Renal cortical epithelial cell (primary cell): ENCODE measurements at places on chromosomes 16 and 17.

DNA sequence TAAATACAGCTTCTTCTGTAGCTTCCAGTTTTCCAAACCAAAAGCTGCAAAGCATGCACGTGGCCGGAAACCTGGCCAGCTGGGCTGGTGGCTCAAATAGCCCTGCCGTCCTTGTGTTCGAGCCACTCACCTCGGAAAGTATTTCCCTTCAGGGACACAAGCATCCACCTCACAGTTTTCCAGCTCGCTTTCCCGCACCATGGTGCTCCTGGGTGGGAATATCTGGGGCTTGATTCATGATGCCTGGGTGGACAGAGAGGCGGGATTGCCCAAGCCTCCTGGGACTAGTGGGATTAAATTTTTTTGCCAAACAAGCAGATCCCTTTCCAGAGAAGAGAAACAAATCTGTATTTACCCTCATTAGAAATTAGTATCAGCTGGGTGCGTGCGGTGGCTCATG lies 7.1 kb upstream of the MVD start:
- no peak for DNase-seq

DNA sequence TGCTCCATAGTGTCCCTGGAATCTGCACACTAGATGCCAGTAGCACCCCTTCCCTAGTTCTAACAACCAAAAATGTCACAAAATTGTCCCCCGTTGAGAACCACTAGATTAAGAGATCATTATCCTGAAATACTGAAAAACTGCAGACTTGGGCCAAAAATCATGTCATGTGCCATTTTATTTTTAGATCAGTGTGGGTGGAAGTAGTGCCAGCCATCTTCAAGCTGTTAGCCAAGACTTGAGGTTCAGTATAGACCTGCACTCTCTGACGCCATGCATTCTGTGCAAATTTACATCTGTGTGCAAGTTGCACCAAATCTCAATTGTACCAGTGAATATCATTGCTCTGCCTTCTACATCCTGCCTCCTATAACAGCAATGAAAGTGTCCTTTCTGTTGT lies 31.5 kb upstream of the NOL11 start:
- DNase-seq, result no peak

- no peak for DNase-seq
Observed at GRCh38 chr17:48718227-48718760, 4.0 kb downstream of the PRAC1 start.

- peak; percentile 73 for DNase-seq
Observed at GRCh38 chr17:31321481-31321880, at the start of gene EVI2A. EVI2A (minus strand) TSS chr17:31321622; CDS start chr17:31319013, 2,609 bp downstream.

- peak; percentile 26 for DNase-seq
Observed at GRCh38 chr17:63826468-63827001, 696 bp upstream of the PSMC5 start.

GRCh38 chr16:73252446-73252845 lies 204.5 kb upstream of the ZFHX3 start:
- DNase-seq, result no peak

- no peak for DNase-seq
Observed at GRCh38 chr17:57158325-57158724, 73.3 kb downstream of the AKAP1 start.

- DNase-seq, result no peak
Observed at GRCh38 chr17:67203818-67204217, 41.2 kb downstream of the HELZ start.

GRCh38 chr17:16419074-16419928 lies 3.9 kb downstream of the TRPV2 start:
- DNase-seq, result peak; percentile 92

DNA sequence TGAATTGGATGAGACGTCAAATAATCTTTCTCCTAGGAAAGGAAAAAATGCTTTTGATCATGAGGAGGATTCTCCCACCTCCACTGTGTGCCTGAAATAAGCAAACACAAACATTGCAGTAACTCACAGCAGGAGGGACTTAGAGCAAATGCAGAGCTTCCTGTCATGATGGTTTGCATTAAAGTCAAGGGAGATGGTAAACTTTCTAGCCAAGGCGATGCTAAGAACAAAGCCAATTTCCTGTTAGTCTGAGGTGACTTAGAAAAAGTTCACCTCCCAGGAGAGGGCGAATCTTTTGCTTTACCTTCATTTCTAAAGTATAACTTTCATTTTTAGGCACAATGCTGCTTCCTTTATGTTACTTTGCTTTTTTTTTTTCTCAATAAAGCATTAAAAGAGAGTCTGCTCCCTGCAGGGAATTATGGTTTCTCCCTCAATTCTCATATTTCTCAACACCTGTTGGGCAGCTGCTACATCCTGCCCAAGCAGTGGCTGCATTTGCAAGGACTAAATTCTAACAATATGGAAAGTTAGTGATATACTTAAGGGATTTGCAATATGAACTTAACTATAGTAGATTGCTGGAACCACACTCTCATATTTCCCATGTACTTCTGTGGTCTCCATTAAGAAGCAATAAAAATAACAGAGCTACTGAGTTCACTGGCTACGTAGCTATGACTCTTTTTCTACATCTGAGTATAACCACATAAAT lies 175.6 kb downstream of the PCTP start:
- no peak for DNase-seq

- no peak for DNase-seq
Observed at GRCh38 chr17:79255926-79256585, 181.4 kb downstream of the ENGASE start.

DNA sequence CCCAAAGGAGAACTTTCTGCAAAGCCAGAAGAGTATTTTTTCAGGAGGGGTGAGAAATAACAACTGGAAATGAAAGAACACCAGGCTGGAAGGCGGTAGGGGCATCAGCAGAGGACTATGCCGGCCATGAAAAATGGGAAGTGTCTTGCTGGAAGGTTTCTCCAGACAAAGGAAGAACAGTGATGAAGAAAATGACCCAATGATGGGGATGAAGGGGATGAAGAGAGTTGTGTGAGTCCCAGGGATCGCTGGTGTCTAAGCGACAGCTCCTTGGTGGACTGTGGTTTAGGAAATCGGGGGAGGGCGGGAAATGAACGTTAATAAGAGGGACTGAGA lies 623 bp downstream of the TTLL6 start:
- DNase-seq, result no peak

- no peak for DNase-seq
Observed at GRCh38 chr17:77107506-77108433, 33.0 kb upstream of the SEC14L1 start.

- DNase-seq, result peak; percentile 85
Observed at GRCh38 chr17:10620823-10621222, 36.3 kb downstream of the MYH3 start.

DNA sequence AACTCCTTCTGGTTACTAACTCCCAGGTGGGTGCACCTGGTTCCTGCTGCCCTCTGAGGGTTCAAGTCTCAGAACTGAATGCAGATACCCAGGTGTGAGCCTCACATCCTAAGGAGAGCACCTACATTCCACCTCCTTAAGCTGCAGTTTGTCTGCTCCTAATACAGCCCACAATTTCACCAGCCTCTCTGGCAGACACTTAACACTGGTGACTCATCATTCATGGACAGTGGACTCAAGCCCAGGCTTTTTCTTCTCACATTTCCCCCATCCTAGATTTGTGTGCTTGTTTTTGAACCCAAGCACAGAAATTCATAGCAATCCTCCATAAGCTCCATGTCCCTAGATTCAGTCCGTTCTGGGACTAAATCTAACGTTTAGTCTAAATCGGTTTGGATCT lies 7.0 kb upstream of the MAF start:
- peak; percentile 78 for DNase-seq

DNA sequence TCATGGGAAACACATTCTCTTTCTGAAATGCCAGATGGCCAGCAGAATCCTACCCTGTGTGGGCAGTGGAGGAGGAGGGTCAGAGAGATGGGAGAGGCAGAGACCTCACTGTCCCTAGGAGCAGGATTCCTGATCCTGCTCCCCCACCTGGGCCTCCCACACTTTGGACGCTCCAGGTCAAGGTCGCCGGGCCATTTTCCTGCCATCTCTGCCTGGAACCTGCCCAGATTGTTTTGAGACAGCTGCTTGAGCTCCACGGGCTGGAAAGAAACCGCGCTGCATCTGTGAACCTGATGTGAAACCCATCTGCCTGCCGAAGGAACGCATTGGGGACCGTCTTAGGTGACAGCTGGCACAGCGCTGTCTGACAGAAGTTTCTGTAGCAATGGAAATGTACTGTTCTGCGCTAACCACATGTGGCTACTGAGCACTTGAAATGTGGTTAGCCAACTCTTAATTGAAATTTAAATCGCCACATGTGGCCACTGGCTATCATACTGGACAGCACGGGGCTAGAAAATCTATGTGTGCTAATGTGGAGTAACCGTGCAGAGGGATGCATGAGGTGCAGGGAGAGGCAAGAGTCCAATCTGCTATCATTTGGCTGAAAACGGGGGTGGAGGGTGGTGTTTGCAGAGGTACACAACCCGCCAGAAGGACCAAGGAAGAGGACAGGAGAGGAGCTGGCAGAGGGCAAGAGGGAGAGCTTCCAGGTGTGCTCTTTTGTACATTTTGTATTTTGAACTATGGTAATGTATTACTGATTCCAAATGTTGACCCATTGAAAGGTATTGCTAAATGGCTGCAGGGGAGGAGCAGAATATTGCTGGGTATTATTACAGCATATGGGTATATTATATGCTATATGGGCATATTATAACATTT lies 15.4 kb upstream of the NUBP1 start:
- no peak for DNase-seq

- peak; percentile 70 for DNase-seq
Observed at GRCh38 chr17:29112771-29113295, 67.4 kb downstream of the MYO18A start.

DNA sequence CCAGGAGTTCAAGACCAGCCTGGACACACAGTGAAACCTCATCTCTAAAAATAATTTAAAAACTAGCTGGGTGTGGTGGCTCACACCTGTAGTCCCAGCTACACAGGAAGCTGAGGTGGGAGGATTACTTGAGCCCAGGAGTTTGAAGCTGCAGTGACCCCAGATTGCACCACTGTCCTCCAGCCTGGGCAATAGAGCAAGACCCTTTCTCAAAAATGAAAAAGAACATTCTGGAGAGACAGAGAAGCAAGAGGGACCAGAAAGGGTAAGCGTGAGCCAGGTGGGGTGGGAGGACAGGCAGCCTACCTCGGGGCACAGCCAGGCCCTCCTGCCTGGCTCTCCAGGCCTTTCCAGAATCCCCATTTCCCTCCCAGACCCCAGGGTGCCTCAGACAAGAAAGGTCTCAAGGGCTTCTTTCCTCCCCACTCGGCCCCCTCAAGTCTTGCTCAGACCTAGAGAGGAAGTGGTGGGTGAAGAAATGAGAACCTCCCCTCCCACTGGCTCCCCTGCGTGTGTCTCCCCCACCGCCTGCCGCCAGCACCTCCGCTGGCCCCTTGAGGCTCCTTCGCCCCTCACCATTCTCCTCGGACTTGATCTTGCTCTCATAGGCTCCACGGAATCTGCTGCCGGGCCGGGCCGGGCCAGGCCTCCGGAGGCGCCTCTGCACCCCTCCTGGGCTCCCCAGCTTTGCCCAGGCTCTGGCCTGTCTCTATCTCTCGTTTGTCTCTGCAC lies 503 bp downstream of the C16orf54 start:
- DNase-seq, result no peak

DNA sequence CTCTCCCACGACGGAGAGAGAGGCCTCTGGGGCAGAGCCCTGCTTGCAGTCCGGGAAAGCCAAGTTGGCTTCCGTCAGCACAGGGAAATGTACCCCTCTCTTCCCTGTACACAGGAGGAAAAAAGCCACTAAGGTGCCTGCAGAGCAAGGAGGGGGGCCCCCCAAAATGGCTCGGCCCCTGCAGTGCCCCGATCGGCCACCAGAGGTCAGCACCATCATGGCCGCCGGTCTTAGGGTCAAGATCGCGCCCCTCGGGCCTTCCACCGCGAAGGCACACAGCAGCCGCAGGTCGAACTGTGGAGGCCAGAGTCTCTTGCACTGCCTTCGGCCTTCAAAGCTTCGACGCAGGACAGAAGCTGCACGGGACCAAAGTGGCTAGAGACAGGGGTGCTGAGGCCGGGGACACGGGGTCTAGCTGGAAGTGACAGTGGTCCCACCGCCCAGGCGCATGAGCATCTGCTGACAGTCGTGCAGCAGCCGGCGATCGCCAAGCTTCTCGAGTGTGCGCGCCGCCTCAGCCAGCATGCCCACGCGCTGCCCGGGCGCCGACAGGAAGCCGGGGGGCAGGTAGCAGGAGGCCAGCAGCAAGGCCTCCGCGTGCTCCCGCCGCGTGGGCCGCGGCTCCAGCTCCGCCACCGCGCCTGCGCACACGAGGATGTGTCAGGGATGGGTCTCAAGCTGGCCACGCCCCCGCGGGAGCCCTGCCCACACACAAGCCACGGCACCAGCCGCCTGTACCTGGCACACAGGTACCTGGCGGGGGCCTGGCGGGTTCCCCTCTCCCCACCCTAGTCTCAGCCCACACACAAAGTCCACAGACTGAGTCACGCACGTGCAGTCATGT lies 24.4 kb downstream of the SREBF1 start:
- no peak for DNase-seq

- peak; percentile 92 for DNase-seq
Observed at GRCh38 chr17:59783221-59784047, 76.0 kb downstream of the VMP1 start.

- DNase-seq, result no peak
Observed at GRCh38 chr16:9286930-9287329, 195.5 kb downstream of the HAPSTR1 start.

DNA sequence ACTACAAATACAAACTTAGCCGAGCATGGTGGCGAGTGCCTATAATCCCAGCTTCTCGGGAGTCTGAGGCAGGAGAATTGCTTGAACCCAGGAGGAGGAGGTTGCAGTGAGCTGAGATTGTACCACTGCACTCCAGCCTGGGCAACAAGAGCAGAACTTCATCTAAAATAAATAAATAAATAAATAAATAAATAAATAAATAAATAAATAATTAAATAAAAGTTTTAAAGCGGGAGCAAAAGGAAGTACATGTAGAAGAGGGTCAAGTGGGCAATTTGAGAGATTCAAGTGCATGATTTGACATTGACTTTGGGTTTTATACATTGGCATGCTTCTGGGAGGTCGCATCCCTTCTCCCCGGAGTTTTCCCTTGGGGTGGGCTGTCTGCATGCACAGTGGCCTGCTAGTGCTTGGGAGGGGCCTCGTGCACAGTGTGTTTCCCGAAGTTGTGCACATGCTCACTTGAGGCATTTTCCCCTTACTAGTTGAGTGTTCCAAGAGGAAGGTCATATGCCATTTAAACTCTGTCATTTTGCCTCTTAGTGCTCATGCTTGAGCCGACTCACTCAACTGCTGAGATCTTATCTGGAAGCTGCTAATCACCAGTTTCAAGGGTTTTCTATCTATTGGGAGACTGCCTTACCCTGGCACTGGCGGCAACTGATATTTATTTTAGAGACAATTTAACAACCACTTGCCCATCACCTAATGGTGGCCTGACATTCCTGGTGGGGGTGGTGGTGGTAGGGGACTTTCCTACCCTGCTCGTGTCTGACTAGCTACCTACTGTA lies 193.2 kb upstream of the MPHOSPH6 start:
- no peak for DNase-seq

GRCh38 chr17:10035885-10036284 lies 130.8 kb upstream of the RCVRN start:
- no peak for DNase-seq
